M059J (cell line): ENCODE measurements at places on chromosomes 2 and 18. TPM values are rescaled to one million over a fixed set of nuclear protein-coding genes. Genes with fewer than 3 reads are reported as not detected.
A peak's percentile ranks its signal among the peaks of the same experiment; 100 is the strongest.

DNA sequence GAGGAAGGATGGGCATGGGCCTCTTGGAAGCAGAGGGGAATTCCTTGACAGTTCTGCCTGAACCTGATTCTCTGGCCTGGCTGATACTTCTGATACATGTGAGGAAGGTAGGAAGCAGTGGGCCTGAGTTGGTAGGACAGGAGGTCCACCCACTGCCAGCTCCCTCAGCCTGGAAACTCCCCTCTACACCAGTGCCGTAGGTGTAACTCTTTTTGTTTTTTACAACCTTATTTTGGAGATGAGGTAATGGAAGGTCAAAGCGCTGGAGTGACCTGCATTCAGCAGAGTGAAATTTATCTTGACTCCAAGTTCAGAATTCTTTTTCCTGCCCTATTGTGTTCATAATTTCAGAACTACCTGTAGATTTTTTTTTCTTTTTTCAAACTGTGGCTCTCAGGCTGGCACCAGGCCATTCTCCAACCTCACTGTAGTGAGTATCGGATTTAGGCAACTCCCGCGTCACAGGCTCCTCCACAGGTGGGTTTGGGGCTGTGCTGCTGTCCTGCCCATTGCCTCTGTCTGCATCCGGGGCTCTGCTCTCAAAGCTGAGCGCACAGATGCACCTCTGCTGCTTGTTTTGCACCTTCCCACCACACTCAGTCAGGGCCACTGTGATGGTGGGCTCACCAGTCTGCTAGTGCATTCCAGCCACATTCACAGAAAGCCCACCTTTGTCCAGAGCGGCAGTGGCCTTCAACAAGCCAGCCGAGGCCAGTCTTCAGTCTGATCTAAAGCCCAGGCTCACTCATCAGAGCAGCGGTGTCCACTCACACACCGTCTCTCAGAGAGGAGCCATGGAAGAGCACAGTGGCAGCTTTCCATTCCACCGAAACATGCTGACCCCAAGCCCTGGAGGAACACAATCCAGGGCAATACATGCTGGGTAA, 87.2 kb downstream of the UXS1 start:
- no peak for DNase-seq

GRCh38 chr2:235666213-235666781, 172.5 kb downstream of the AGAP1 start:
- DNase-seq = peak; percentile 84

GRCh38 chr2:97869722-97870346, 125.9 kb downstream of the TMEM131 start:
- DNase-seq = no peak

GRCh38 chr2:109703077-109703476, 88.9 kb downstream of the SOWAHC start:
- peak; percentile 49 for DNase-seq

Gene IL1RL2
- not detected in 2 replicates for total RNA-seq

DNA sequence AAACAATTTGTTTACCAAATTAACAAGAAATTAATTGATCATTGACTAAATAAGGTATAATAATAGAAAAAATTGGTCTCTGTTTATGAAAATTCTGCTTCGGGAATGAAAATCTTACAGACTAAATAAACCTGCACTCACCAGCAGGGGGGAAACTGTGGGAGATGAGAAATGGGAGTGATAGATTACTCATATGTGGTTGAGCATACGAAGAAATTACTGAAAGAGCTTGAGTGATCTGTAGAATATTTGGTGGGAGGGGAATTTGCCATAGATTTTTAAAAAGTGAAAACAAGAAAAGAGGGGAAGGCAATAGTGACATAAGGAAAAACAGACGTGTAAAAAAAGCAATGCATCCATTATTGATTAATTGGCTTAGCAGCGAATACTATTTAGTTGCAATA, 2.2 kb downstream of the HMSD start:
- DNase-seq = peak; percentile 48
